ENCODE measurements at places on chromosomes 2 and 18.

GRCh38 chr2:208183526-208183925 lies 6.3 kb downstream of the C2orf80 start:
- no peak for DNase-seq

DNA sequence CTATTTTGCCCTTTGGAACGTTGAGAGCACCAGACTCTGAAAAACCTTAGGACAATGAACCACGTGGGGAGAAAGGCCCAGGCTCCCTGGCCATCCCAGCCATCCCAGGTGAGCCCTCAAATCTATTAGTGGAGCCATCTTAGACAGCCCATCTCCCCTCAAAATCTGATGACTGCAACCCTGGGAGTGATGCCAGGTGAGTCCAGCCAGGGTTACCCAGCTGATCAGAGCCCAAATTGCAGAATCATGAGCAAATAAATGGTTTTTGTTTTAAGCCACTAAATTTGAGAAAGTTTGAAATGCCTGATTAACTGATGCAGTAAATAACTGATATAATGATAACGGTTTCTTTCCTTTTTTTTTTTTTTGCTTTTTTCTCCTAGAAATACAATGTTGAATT lies 242.4 kb downstream of the GCA start:
- no peak for DNase-seq

DNA sequence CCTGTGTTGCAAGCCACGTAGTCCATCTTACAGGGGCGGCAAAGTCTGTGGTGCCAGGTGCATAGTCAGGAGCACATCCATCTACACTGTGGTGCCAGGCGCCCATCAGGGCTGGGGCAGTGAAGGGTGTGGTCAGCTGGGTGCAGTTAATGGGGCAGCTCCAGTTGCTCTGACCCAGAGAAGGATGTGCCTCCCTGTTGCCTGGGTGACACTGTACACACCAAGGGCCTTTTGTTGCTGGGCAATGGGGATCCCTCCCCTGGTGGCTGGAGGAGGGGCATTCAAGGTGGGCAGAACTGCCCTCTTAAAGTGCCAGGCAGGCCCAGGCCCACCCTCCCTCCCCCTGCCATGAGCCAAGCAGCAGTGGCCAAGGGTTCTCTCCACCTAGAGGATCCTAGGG lies 28.3 kb upstream of the IMP4 start:
- DNase-seq = no peak

GRCh38 chr2:88179228-88179679 lies 9.1 kb downstream of the THNSL2 start:
- DNase-seq = no peak

- DNase-seq = no peak
These were observed 65.3 kb downstream of the REEP1 start for GRCh38 chr2:86272111-86272510.

GRCh38 chr2:157170299-157170698 lies 87.2 kb upstream of the GALNT5 start:
- DNase-seq = no peak

DNA sequence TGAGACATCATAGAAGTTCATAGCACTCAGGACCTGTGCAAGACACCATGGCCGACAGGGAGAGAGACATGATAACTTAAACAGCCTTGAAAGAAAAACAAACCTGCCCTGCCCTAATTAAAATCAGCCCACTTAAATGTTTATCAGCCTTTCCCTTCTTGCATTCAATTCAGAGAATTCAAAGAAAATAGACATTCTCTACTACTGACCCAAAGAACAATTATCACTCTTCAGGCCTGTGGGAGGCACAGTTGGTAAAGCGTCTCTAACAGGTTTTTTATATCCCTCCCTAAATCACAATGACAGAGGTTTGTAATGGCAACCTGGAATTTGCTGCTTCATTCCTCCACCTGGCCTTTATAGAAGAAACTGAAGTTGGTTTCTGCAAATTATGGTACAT lies 1.7 kb downstream of the CDK15 start:
- DNase-seq = no peak

DNA sequence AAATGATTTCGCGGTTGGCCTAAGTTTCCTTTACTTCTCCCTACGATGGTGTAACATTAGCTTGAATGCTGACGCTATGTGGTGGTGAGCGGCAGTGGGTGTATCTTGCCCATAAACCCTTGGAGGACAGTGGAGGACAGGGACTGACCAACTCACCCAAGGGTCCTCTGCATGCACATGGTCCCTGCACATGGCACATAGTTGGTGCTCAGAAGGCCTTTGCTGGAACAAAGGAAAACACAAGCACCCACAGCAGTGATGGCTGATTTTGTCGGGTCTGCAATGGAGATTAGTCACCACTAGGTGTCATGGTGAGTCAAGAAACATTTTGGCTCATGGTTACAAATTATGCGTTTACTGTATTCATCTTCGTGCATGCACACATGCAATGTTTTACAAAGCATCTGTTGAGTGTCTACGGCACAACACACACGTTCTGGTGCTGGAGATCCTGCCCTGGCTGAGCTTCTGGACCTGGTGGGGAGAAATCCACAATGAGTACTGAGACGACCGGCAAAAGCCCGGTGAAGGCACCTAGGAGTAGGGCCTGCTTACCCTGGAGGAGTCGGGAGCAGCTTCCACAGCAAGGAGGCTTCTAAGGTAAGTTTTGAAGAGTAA lies 44.0 kb downstream of the PDCL3 start:
- DNase-seq = peak; percentile 47

DNA sequence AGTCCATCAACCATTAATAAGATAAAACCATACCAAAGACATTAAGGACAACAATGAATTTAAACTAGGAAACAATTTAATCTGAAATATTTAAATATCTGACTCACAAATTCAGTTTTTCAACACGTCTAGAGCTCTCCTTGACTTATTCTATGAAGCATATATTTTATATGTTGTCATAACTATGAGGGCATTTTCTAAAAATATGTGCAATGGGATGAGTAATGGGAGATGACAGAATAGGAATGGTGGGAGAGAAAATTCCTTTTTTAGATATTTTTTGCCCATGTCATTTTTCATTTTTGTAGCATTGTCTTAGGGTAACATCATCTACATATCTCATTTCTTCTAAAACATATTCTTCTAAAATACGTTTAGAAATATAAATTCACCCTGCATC lies 79.2 kb upstream of the CDH2 start:
- no peak for DNase-seq

DNA sequence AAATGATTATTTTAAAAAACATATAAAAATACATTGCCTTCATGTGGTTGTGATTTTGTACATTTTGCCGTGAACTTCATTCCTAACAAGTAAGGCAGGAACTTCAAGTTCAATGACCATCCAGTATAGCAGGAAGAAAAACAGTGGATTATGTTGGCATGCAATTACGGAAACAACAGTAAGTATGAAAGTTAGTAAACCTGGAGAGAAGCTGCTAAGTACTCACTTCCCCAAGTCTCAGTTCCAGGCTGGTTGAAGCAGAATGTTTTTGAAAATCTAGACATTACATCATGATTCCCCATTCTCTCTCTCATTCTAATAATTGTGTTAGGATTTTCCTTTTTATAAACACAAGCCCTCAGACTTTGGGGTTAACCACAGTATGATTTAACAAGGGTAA lies 987.1 kb upstream of the KLHL29 start:
- no peak for DNase-seq

DNA sequence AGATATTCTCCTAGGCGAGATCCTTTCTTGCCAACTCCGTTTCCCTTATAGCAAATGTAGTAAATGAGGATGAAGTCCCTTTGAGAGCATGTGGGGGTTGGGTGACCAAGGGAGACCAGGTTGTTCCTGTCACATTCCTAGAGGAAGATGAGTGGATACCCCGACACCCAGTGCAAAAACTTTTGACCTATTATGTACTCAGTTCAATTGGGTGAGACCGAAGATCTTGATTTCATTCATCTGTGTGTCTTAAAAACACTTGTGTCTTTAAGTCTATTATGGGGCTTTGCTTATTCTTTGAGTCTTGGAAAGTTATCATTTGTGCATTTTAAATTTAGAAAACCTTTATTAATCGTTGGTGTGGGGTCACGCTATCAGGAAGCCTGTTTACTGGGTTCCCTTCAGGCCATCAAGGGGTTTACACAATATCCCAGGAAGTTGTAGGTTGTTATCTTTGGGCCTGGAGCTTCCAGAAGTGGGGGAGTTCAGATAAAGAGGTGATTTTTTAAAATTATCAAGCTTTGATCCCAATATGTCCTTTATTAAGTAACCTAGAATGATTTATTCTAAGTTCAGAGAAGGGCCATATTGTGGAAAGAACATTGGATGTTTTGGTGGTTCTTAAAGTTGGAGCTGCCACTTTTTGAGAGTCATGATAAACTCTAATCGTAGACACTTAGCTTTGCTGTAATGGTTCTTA lies 2.8 kb downstream of the RHOB start:
- DNase-seq = peak; percentile 69

GRCh38 chr2:53655256-53655655 lies 112.3 kb upstream of the CHAC2 start:
- no peak for DNase-seq

- DNase-seq = no peak
These were observed 24.9 kb downstream of the COPS9 start for GRCh38 chr2:240111253-240111652.

GRCh38 chr18:61308795-61309393 lies 24.3 kb upstream of the CDH20 start:
- DNase-seq = peak; percentile 13

GRCh38 chr2:10614939-10615338 lies 74.8 kb downstream of the NOL10 start:
- DNase-seq = peak; percentile 8

DNA sequence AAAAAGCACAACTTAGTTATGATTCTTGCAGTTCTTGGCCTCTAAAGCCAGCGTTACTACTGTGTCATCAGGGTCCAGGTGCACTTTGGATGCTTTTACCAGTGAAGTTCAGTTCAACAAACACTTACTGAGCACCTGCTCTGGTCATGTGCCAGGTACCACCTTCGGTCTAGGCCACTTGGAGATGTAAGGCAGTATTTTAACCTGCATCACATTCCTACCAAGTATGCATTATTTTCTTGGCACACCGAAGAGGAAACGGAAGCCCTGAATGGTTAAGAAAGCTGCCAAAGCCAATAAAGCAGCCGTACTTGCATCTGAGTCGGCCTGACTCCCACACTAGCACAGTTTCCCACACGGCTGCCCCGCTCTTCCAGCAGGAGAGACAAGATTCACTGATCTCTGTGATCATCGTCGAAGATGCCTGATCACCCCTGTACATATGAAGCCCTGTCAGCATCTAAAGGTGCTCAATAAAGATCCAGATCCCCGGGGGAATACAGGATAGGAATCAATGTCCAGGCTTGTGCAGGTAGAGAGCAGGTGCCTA lies 427.1 kb downstream of the EIPR1 start:
- no peak for DNase-seq

- no peak for DNase-seq
These were observed 24.3 kb downstream of the RNU4ATAC start for GRCh38 chr2:121555008-121555407.

DNA sequence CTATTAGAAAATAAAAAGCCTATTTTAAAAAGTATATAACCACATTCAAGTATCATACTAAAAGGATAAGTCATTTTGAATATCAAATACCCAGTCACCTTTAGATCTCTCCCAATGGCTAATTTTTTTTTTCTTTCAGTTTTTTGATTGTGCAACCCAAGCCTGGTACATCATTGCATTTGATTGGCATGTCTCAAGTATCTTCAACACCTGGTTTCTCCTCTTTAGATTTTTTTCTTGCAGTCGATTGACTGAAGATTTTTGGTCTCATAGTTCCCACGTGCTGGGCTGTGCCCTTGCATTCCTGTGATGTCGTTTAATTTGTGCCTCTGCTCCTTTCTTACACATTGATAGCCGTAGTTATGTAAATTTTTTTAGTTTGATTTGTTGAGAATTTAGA lies 40.7 kb downstream of the ATIC start:
- DNase-seq = no peak

- no peak for DNase-seq
These were observed 28.0 kb downstream of the TANC1 start for GRCh38 chr2:158996378-158996993.

DNA sequence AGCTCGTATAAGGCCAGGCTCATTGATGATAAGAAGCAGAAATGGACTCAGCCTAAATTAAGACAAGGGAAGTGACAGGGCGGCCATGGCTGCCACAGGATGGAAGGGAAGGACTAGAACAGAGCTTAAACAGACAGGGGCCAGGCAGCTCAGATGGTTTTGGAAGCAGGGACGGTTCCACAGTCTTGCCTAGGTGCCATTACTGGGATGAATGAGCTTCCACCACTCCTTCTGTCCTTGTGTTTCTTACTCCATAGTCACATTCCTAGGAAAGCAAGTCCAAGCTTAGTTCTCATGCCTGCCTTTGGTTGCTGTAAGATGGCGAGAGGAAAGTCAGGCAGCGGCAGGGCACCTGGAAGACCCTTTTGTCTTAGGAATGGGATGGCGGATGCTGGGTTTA lies 11.9 kb downstream of the GNLY start:
- no peak for DNase-seq

DNA sequence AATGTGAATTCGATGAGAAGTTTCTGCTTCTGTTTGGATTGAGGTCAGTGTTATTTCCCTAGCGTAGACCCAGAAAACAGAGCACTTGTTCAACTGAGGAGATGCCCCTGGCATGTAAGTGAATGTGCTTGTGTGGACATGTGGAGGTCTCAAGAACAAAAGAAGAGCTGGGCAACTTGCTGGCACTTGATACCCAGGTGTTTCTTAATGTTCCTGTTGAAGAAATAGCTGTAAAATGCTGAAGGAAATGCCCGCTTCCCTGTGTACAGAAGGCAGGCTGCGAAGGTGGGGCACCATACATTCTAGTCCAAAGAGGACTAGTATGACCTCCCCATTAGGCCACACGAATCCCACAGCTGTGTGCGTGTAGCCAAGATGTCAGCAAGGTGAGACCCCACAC lies 9.8 kb upstream of the LBH start:
- DNase-seq = no peak

- peak; percentile 10 for DNase-seq
These were observed 79.8 kb downstream of the XRCC5 start for GRCh38 chr2:216188956-216189355.

GRCh38 chr2:11712866-11713265 lies 33.6 kb upstream of the LPIN1 start:
- DNase-seq = no peak

GRCh38 chr2:124610141-124610540 lies 585.1 kb downstream of the CNTNAP5 start:
- no peak for DNase-seq

- no peak for DNase-seq
These were observed 66.3 kb downstream of the EMX1 start for GRCh38 chr2:72983500-72984161.

GRCh38 chr2:99701503-99701902 lies 211.7 kb upstream of the REV1 start:
- DNase-seq = no peak

DNA sequence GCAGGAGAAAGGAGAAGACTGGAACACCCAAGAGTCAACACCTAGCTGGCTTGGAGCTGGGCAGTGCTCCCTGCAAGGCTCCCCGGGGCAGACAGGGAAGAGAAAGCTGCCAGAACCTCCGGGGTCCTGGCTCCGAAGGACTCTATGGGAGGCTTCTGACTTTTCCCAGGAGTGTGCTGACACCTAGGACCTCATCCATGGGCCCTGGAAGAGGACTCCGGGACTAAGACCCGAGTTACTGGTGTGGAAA lies 37.8 kb upstream of the ATP6V1B1 start:
- no peak for DNase-seq

- DNase-seq = no peak
These were observed 268.5 kb downstream of the HAUS1 start for GRCh38 chr18:46372670-46373069.

- DNase-seq = no peak
These were observed 72.8 kb downstream of the LCLAT1 start for GRCh38 chr2:30519796-30520195.
